GM23338 (cell line): ENCODE measurements at places on chromosomes 3 and 15.

DNA sequence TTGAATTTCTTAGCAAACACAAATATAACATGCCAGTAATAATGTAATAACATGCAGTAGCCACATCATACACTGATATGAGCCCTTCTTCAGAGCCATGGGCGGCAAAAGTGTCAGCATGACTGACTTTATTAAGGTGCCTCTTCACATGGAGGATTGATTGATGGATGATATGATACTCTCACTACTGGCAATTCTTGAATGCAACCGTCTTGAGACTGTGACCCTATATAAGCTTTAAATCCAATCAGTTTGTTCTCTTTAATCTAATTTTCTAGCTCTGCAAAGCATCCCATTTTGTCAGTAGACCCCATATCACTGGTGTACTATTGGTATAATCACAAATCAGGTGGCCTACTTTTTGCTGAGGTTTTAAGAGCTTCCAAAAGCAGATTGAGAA lies 463.7 kb upstream of the ROBO2 start:
- no peak for DNase-seq

DNA sequence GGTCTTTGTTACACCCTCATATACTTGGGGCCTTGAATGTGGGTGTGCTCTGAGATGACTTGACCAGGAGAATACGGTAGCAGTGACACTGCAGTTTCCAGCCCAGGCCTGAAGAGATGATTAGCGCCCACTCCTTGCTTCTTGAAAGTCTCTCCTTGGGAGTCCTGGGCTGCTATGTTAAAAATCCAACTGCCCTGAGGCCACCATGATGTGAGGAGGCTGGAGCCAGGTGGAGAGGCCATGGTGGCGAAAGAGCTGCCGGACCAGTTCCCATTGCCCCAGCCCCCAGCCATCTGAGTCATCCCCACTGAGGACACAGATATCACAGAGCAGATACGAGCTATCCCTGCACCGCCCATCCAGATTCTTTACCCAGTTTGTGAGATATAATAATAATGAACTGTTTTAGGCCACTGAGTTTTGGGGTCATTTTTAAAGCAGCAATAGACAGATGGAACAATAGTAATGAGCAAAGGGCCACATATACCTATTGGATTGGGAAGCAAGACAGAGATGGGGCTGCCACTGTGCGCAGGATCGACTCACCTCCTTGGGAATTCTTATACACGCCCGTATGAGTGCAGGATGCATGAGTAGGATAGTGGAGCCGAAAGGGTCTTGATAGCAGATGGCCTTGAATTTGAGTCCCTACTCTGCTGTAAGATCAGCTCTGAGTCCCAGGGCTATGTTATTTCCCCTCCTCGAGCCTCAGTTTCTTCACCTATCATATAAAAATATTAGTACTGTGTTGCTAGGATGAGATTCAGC lies 12.1 kb upstream of the GATA2 start:
- no peak for DNase-seq

- DNase-seq, result no peak
Measured at GRCh38 chr3:128548426-128549282, 55.7 kb upstream of the GATA2 start.

- no peak for DNase-seq
Measured at GRCh38 chr3:36852071-36852470, 87.7 kb upstream of the DCLK3 start.
